ENCODE measurements at places on chromosomes 4 and X.

DNA sequence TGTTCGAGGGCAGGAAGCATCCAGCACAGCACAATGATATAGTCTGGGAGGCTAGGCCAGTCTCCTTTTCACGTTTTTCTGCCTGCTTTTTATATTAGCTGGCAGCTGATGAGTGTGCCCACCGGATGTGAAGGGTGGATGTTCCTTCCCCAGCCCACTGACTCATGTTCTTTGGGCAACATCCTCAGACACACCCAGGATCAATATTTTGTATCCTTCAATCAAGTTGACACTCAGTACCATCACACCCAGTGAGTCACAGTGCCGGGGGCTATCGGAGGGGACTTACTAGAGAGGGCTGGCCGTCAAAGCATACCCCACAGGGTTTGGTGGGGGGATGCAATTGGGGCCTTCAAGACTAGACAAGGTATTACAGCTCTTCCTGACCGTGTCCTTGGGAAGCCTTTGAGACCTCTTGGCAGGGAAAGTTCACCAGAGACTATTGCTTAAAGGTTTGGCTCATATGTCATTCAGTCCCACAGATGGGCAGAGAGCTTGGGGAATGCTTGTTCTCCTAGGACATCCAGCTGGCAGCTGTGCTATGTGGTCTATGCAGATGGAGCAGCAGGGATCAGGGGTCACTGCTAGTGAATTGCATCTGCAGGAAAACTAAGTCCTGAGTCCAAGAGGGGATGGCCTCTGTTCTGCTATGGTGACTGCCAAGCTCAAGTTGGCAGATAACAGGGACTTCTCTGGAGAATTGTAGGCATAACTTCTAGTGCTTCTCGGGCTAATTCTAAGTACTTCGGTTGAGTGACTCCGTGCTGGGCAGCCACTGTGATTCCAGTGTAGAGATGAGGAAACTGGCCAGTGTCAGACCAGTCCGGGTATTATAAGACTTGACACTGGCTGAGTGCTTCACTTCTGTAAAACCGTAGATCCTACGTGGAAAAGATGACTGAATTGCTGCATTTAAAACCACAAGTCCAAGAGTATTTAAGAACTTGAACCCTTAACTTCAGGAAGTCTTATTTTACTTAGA, 12.9 kb upstream of the WDR1 start:
- DNase-seq: no peak

- DNase-seq: no peak
Observed at GRCh38 chr4:145494666-145495270, 13.1 kb downstream of the SMAD1 start.

DNA sequence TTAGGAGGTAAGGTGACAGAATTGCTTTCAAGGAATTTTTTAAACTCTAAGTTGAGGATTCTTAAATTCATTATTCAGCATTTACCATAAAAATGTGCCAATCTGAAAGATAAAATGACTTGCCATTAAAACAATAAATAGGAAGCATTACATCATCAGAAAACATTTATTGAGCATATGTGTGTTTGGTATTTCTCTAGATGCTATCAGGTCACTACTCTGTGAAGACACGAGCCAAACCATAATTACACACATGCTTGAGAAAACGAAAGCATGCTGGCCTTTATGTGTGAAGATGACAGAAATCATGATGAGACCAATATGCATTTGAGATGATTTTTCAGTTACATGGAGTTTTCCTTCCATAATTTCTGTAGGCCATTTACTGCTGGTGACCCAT, 12.3 kb upstream of the IL21 start:
- DNase-seq: no peak

DNA sequence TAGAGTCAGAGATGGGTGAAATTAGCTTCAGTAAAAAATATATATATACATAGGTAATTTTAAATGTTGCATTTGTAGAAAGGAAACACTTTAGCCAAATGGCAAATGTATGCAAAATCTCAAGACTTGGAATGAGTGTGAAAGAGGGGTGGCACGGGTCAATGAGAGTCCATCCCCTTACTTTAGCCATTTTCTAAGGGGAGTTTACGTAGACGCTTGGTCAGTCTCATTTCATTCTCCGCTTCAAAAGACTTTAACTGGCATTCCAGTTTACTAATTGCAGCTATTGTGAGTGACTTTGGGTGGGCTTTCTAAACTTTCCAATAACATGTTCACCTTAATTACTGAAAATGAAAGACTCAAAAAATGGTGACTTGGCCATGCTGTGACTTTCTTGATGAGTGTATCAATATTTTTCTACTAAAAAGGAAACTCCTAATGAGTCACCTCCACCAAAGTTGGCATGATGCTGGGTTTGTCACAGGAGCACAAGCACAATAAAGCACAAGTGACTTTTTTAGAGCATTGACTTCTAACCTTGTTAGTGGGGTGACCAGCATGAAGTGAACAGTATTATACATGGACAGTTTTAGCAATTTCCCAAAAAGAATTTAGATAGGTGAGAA, 356.0 kb upstream of the RASGEF1B start:
- DNase-seq: peak; percentile 55

- no peak for DNase-seq
Observed at GRCh38 chr4:10096201-10096977, 20.2 kb downstream of the WDR1 start.

DNA sequence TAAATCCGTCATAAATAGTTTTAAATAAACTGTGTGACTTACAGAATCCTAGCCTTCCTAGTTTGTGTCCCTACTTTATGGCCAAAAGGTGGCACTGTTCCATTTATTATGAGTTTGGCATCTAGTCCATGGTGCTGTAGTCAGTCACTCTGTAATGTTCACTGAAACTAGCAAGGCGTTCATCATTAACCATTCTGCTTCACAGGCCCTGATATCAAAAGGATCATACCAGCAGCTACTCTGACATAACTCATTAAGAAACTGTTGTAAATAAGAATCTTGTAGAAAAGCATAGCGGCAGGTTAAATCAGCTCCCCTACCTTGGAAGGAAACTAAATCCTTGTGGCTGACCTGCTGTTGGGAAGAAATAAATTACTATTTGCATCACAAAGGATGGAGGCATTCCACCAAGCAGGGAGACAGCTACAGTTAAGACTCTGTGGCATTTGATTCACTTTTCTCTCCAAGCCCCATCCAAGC, 919.6 kb upstream of the DIAPH2 start:
- no peak for DNase-seq

- no peak for DNase-seq
Observed at GRCh38 chrX:41922431-41923151, 763 bp downstream of the CASK start.

- no peak for DNase-seq
Observed at GRCh38 chrX:75648803-75649588, 126.2 kb upstream of the ZDHHC15 start.

DNA sequence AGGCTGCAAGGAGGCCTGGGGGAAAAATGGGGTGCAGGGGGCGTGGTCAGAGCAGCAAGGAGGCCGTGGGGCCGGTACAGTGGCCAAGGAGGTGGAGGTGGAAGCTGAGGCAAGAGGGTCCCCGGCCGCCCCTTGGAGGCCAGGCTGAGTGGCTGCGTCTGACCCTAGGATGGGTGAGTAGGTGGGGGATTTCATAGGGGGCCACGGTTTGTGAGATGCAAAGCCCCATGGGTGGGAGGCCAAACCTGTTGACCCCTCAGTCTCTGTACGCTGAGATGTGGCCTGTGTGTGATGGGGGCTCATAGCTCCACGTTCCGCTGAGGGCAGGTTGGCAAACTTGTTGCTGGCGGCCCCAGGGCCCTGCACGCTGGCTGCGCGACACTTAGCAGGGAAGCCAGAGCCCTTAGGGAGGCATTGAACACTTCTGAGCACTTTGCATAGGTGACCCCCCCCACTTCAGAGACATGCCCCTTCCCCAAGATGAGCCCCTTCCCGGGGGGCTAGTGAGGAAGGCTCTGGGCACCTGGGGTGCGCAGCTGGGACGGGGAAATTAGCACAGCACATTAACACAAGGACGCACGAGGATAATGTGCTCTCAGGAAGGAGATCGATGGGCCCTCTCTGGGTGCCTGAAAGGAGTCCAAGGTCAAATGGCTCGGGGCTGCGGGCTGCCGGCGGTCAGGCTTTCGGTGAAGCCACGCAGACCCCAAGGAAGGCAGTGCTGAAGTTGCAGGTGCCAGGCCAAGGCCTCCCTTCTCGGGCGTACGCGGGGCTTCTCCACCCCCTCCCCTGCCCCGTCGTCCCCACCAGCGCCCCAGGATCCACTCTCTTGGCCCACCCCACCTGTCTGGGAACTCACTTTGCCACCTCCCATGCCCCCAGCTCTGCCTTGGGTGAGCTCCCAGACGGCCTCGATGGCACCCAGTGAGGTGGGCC, 107.4 kb downstream of the HMX1 start:
- no peak for DNase-seq

- DNase-seq: no peak
Observed at GRCh38 chr4:94349193-94349592, 6.6 kb upstream of the HPGDS start.

GRCh38 chrX:10833299-10834169, 213.1 kb upstream of the MID1 start:
- DNase-seq: no peak

GRCh38 chrX:1472975-1473374, 20.3 kb upstream of the ASMTL start:
- no peak for DNase-seq

DNA sequence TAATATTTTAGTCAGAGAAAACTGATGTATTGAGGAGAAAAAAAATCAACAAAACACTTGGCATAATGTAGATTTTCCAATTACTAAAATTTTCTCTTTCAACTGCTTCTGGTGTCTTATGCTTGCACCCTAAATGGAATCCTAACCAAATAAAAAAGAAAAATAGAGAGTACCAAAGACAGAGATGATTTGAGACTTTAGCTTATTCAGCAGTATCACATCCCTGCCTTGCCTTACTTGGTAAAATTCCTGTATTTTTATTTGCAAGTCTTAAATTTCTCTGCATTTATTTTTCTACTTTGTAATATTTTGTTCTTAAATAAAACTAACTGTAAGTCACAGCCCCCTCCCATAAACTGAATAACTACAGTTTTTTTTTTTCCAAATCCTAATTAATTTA, 950.5 kb upstream of the INTU start:
- DNase-seq: no peak

- no peak for DNase-seq
Observed at GRCh38 chr4:84342161-84342560, 156.9 kb downstream of the NKX6-1 start.

- peak; percentile 50 for DNase-seq
Observed at GRCh38 chrX:39309018-39309635, 507.9 kb downstream of the MID1IP1 start.

- DNase-seq: no peak
Observed at GRCh38 chr4:95513022-95513421, 35.8 kb downstream of the UNC5C start.

GRCh38 chr4:143296397-143297067, 40.1 kb upstream of the GAB1 start:
- no peak for DNase-seq

- DNase-seq: no peak
Observed at GRCh38 chr4:24816797-24817196, 21.4 kb downstream of the SOD3 start.

DNA sequence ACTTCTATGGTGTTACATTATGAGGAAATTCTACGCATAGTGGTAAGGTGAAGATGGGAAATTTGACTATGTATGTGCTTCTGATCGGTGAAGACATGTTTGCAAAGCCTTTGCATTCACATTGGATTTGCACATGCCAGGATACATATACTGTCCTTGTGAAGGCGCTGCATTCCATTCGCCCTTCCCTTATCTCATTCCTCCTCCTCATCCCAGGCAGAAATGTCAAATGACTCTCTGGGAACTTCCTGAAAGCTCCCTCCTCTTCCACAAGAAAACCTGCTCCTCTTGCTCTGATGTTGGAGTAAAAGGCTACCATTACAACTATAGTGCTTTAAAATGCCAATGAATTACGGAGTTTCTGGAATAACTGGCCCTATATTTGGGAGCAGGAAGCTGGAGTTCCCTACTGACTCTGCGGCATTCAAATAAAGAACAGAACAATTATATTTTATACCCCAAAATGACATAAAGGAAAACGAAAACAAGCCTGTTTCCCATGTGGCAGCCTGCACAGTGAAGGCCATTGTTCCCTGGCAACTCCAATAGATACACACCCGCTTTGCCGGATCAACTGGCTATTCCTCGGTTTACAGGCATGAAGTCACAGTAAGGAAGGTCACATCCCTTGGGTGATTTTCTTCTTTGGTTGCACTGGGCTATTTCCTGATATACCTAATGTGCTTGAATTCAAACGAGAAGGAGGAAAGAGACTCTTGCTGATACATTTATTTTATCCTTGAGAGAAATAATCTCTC, 84.5 kb downstream of the AREG start:
- DNase-seq: no peak

DNA sequence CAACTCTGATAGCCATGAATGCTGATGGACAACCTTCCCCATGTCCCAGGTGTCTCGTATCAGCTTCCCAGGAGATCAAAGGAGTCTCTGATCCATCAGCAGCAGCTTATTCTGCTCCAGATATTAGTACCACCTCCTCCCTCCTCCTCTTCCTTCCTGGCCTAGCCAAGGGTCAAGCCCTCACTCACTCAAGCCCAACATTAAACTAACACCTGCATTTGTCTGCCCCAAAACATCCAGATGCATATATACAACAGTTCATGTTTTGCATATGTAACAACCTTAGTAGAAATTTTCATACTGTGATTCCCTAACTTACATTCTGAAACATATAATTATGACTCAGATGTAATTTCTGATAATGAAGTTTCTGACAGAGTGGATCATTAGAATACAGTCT, 29.9 kb downstream of the BCLAF3 start:
- no peak for DNase-seq

DNA sequence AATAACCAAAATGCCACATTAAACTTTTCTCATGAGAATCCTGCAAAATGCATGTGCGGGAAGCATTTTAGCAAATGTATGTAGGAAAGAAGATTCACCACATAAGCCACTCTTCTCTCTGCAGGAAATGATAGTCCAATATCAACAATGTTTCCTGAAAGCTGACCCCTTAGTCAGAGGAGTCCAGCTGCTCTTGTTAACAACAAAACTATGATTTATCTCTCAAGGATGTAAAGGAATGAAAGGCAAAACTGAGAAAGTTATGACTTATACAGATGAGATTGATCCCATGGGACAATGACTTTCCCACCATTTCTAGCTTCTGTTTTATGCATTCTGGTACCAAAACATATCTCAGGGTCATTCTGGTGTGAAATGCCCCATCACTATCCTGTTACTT, 125.0 kb upstream of the EDNRA start:
- DNase-seq: no peak

DNA sequence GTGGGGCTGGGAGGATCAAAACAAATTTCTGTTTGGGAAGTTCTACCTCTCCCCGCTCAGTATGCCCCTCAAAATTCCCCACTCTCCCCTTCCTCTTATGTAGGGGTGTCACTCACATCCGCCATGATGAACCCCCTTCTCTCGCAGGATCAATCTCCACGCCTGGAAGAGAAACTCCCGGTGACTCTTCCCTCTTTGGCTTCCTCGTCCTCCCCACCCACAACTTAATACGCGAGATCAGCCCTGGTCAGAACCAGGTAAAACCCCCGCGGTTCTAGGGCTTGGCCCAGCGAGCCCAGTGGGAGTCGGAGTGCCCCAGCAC, 427 bp downstream of the LAMTOR3 start:
- no peak for DNase-seq

GRCh38 chrX:131729295-131729694, 185.4 kb downstream of the OR13H1 start:
- DNase-seq: no peak

Measured in stimulated activated effector memory CD8-positive, alpha-beta T cell treated with anti-CD3 and anti-CD28 coated beads, Interleukin-12 subunit alpha, Interleukin-12 subunit beta, amount 100 ng/mL, for 72 hours (primary cell).